B cell (primary cell): ENCODE measurements at places on chromosomes 2 and 18. TPM values are rescaled to one million over a fixed set of nuclear protein-coding genes. Genes with fewer than 3 reads are reported as not detected.

The FER1L5 gene
- not detected in 2 replicates for total RNA-seq

DNA sequence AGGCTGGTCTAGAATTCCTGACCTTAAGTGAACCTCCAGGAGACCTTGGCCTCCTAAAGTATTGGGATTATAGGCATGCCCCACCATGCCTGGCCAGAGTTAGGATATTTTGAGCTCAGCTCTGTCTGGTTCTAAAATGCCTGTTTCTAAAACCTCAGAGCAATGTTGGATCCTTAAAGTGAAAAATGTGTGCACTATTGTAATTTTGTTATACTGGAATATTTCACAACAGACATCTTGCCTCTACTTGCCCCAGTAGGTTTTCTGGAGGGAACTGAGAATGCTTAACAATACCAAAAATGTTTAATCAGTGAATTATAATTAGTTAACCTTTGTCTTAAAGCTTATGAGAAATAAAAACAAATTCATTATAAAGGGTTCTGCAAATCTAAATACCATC is 144.6 kb upstream of the CCDC195 start:
- no peaks in the 10 kb centered on the region for H3K4me1 ChIP-seq
- no peaks in the 10 kb centered on the region for H3K27me3 ChIP-seq
- H3K36me3 ChIP-seq = peaks cover 20% of the 10 kb centered on the region
- no peak overlapping the region for H3K27ac ChIP-seq

DNA sequence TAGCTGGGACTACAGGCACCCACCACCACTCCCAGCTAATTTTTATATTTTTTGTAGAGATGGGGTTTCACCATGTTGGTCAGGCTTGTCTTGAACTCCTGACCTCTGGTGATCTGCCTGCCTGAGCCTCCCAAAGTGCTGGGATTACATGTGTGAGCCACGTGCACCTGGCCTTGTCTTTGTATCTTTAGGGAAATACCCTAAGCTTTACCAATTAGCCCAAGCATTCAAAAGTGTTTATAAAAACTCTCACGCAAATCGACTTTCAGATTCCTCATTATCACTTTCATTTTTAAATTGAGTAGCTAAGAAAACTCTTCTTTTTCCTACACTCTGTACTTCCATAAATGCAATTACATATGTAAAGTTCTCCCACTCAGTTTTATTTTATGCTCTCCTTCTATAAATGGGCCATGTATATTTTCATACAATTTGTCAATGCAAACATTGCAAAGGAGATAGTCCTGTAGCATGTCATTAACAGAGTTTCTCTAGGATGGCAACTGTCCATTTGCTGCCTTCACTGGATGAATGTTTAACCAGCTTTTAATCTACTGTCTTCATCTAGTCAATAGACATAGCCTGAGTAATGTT is 326.2 kb upstream of the LRATD1 start:
- no peaks in the 10 kb centered on the region for H3K4me1 ChIP-seq
- H3K4me3 ChIP-seq = no peak overlapping the region
- no peak for DNase-seq
- no peak overlapping the region for H3K27ac ChIP-seq
- no peaks in the 10 kb centered on the region for H3K27me3 ChIP-seq

DNA sequence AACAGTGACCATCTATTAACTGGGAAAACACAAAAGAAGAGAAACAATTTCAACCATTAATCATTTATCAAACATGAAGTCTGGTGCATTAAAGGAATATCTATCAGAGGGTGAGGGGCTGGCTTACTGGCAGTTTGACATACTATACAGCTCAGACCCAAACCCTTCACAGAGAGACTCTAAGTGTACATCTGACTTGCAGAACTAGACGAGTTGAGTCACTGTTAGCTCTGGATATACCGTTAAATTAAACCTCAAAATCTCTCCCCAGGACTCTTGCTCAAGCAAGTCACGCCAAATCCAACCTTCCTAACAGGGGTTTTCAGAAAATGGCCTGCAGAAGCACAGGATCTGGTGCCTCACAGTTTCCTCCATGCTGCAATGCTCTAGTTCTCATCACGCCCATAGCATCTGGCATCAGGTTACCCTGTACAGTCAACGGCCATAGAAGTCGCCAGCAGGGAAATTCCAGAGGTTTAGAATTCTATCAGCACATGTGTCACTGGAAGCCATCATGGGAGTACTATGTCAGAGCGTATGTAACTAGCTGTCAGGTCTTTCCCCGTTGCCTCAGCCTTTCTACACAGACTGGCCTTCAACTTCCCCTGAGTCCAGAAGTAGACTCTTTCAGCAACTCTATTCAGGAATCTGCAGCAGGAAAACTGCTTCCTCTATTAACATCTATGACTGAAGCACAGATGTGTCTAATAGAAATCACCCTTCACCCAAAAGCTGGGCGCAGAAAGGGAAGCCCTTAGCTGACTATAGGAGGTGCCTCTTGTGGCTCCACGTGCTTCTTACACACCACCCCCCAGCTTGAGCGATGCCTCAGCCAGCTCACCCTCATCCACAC is 9.3 kb downstream of the TGOLN2 start:
- H3K4me3 ChIP-seq = no peak overlapping the region
- DNase-seq = no peak
- peaks cover 79% of the 10 kb centered on the region for H3K36me3 ChIP-seq
- H3K27ac ChIP-seq = no peak overlapping the region
- peaks cover 9% of the 10 kb centered on the region for H3K4me1 ChIP-seq

GRCh38 chr18:46555724-46556123 is 101.3 kb downstream of the LOXHD1 start:
- no peak overlapping the region for H3K27ac ChIP-seq
- H3K36me3 ChIP-seq = no peaks in the 10 kb centered on the region
- no peaks in the 10 kb centered on the region for H3K4me1 ChIP-seq
- no peaks in the 10 kb centered on the region for H3K27me3 ChIP-seq
- DNase-seq = no peak

The TMEM178A gene
- total RNA-seq = 0.99 and 1.3 TPM in 2 replicates

DNA sequence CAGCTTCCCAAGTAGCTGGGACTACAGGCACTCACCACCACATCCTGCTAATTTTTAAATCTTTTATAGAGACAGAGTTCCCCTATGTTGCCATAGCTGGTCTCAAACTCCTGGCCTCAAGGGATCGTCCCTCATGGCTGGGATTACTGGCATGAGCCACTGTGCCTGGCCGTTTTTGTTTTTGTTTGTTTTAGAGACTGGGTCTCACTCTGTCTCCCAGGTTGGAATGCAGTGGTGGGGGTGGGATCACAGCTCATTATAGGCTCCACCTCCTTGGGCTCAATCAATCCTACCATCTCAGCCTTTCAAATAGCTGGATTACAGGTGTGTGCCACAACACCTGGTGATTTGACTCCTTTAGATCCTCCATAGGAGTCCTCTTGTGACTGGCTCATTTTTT is 19.5 kb upstream of the ZDBF2 start:
- peaks cover 28% of the 10 kb centered on the region for H3K27me3 ChIP-seq
- peaks cover 14% of the 10 kb centered on the region for H3K4me1 ChIP-seq
- no peak for DNase-seq
- H3K4me3 ChIP-seq = no peak overlapping the region

- H3K4me1 ChIP-seq = peaks cover 8% of the 10 kb centered on the region
- no peaks in the 10 kb centered on the region for H3K36me3 ChIP-seq
- no peak overlapping the region for H3K27ac ChIP-seq
- no peaks in the 10 kb centered on the region for H3K27me3 ChIP-seq
These were observed 60.6 kb upstream of the DARS1 start for GRCh38 chr2:136045835-136046570.

- H3K4me1 ChIP-seq = no peaks in the 10 kb centered on the region
- H3K4me3 ChIP-seq = no peak overlapping the region
- DNase-seq = no peak
- H3K36me3 ChIP-seq = no peaks in the 10 kb centered on the region
- H3K27ac ChIP-seq = no peak overlapping the region
These were observed 93.0 kb upstream of the ODC1 start for GRCh38 chr2:10541081-10541480.
